ENCODE measurements at places on chromosomes 2 and 18. TPM values are rescaled to one million over a fixed set of nuclear protein-coding genes. Genes with fewer than 3 reads are reported as not detected.

The CEBPZ gene
- 16.5 TPM for total RNA-seq

The C2orf81 gene
- total RNA-seq, result 2.9 TPM

The ANKRD30B gene
- total RNA-seq, result not detected

The SNORC gene
- total RNA-seq, result 0.35 TPM

The NPHP1 gene
- total RNA-seq, result 9.4 TPM

- DNase-seq, result peak; percentile 85
Observed at GRCh38 chr2:46666044-46666679, 186.8 kb downstream of the TMEM247 start.

DNA sequence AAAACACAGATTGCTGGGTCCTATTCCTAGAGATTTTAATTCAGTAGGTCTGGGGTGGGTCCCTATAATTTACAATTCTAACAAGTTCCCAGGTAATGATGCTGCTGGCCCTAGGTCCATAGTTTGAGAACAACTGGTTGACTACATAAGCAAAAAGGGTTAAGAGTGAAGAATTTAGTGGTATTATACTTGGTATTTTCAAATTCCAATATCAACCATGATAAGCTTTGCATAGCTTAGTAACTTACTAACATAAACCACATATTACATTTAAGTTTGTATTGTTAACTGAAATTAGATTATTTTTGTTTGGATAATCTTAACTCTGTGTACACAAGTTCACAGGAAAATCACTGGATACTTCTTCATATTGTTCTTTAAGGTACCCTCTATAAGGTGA lies 862.9 kb upstream of the ACVR2A start:
- DNase-seq, result no peak

DNA sequence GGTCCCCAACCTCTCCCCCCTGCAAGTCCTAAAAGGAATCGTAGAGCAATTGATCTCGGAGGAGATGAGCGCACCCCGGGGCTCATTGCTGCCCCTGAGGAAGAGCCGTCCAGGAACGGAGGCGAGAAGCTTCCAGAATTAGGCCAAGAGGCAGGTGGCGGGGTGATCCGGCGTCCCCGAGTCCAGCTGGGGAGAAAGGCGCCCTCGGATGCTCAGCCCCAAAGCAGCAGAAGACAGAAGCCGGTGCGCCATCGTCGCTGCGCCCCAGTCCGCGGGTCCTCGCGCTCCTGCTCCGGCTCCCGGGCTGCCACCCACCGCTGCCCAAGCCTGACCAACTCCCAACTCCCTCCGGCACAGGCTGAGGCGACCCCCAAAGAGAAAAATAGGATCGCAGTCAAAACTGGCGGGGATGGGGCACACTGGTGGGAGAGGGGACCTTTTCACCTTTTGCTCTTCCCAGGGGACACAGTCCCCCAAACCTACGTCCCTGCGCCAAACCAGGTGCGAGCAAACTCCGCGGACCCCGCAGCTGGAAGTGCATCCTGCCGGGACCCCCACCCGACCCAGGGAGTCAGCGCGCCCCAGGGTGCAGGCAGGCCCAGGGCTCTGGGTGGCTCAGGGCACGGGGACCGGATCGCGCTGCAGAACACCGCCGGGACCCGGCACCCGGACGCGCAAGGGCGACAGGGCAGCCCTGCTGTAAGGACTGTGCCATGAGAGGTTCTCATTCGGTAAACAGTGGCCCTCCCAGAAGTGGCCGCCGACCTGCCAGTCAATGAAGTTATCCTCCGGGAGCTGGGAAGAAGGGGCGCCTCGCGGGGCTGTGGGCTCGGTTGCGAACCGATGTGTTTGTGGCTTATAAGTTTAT lies 8.4 kb upstream of the MEIS1 start:
- DNase-seq, result peak; percentile 18

GRCh38 chr2:127090281-127091120 lies 16.5 kb downstream of the BIN1 start:
- no peak for DNase-seq

- no peak for DNase-seq
Observed at GRCh38 chr2:22748909-22749308, 636.1 kb upstream of the KLHL29 start.

GRCh38 chr2:233796254-233796653 lies 18.1 kb downstream of the MROH2A start:
- DNase-seq, result no peak

GRCh38 chr18:13823707-13824395 lies at the start of gene MC5R:
TSS of gene MC5R (plus strand) at chr18:13824149. CDS start at chr18:13825766, 1,617 bp downstream.
- DNase-seq, result peak; percentile 59

DNA sequence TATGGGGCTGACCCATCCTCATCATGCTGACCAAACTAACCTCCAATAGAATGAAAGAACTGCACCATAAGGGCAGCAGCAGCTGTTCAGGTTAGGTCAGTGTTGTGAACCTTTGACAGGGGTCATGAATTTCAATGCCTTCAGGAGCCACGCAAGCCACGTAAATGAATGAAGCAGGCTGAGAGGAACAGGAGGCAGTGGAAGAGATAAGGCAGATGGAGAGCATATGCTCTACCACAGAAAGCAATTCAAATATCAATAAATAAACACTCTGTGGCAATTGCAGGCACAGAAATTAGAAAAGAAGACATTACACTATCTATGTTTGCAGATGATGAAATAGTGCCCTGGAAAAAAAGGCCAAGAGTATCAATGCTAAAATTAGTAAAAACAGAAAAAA lies 56.3 kb downstream of the SCG2 start:
- no peak for DNase-seq

- no peak for DNase-seq
Observed at GRCh38 chr18:37012452-37012851, 183.5 kb downstream of the KIAA1328 start.

DNA sequence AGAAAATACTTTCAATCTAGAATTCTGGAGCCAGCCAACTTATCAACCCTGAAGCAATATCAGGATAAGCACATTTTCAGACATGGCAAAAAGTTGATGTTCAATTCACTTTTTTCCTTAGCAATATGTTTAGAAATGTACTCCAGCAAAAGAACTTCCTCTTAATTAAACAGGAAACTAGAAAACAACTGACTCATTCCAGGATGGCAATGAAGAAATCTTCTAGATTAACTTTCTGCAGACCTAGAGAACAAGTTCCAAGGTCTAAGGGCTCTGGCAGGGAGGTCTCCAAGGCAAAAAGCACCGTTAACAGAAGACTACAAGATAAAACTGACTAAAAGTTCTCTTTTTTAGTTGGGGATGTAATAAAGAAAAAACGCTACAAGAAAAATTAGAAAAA lies 69.2 kb upstream of the VWC2L start:
- no peak for DNase-seq

- DNase-seq, result no peak
Observed at GRCh38 chr2:10700078-10700803, 10.5 kb upstream of the NOL10 start.

All from uterus (tissue), 4 donors.